Left kidney (tissue), 8 donors: ENCODE measurements at places on chromosomes 7 and 10. TPM values are rescaled to one million over a fixed set of nuclear protein-coding genes. Genes with fewer than 3 reads are reported as not detected.

DNA sequence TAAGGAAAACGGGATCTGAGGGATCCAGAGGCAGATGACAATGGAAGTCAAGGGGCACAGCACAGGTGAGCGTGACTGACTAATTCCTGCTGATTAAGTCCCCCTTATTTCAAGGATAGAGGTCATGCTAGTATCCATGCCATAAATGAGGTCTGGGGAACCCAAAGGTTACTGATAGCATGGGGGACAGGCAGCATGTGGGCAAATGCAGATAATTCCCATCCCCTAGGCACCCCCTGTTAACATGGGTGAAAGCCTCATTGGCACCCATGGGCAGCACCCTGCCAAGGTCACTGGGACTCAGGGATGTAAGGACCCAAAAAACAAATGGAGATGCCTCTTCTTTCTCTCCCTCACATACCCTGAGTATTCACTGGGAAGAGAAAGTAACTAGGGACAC, 139.7 kb downstream of the WDR11 start:
- DNase-seq, result no peak

GRCh38 chr7:100585511-100586265, at the start of gene LRCH4:
Gene LRCH4 (minus strand): TSS chr7:100586129. CDS start chr7:100586100, 29 bp downstream.
- DNase-seq, result no peak

GRCh38 chr10:12338981-12339380, 10.4 kb upstream of the CAMK1D start:
- DNase-seq, result no peak

Gene SORCS1
- polyA plus RNA-seq, result 18.3 TPM

Gene HOXA1
- 3.4 TPM for polyA plus RNA-seq

Gene OR2AE1
- 0.22 TPM for polyA plus RNA-seq

Gene TFEC
- polyA plus RNA-seq, result 37.8 TPM

Gene SLC18A2
- polyA plus RNA-seq, result 1.00 TPM

DNA sequence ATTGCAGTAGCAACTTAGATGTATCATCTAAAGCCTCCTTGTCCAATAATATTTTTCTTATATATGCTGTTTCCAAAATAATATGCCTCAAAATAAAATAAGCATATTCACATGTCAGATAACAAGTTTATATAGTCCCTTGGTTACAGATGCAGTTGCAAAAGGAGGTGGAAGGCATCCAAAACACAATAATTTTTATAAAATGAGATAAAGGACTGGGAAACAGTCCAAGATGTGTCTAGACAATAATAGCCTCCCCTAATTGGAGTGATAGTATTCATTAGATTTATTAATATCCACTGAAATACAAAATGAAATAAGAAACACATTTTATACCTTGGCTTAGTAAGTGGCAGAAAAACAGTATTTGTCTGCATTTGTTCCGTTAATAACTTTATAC, 30.3 kb downstream of the BCAP29 start:
- DNase-seq, result no peak

- no peak for DNase-seq
These were observed 53.9 kb downstream of the CUBN start for GRCh38 chr10:17075533-17076359.

Gene RPEL1
- polyA plus RNA-seq, result 0.18 TPM

Gene FOXK1
- 19.1 TPM for polyA plus RNA-seq

Gene LRRC18
- polyA plus RNA-seq, result 0.20 TPM

GRCh38 chr10:33808475-33808874, 474.0 kb upstream of the NRP1 start:
- DNase-seq, result no peak

GRCh38 chr7:15559416-15559928, 2.3 kb downstream of the AGMO start:
- DNase-seq, result no peak
